ENCODE measurements at places on chromosomes 6 and 20. TPM values are rescaled to one million over a fixed set of nuclear protein-coding genes. Genes with fewer than 3 reads are reported as not detected.

- no peak overlapping the region for H3K27ac ChIP-seq
- H3K27me3 ChIP-seq = no peaks in the 10 kb centered on the region
- no peak overlapping the region for H3K4me3 ChIP-seq
- H3K4me1 ChIP-seq = no peaks in the 10 kb centered on the region
- H3K36me3 ChIP-seq = no peaks in the 10 kb centered on the region
- DNase-seq = no peak
Measured at GRCh38 chr6:81894306-81894705, 141.8 kb upstream of the TENT5A start.

GRCh38 chr6:15994814-15995459, 133.9 kb upstream of the MYLIP start:
- H3K4me3 ChIP-seq = no peak overlapping the region
- H3K36me3 ChIP-seq = no peaks in the 10 kb centered on the region
- H3K27me3 ChIP-seq = no peaks in the 10 kb centered on the region
- DNase-seq = no peak

Gene SAMD5
- not detected for total RNA-seq

Gene SPINT4
- not detected for total RNA-seq

DNA sequence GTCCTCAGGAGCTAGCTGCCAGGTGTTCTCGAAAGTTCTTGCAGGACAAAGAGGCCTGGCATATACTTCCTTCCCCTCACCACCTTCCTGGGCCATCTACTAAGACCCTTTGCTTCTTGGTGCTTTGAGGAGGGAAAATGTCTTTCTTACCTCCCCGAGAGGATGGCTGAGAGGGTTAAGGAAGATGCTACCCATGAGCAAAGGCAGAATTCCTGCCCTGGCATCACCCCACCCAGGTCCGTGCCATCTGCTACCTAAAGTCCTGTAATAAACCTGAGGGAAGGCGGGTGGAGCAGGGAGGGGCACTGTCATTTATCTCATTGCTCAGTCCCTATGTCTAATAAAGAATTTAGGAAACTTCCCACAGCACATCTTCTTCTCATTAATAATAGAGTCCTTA, 16.2 kb downstream of the GFOD1 start:
- no peak for DNase-seq
- peaks cover 41% of the 10 kb centered on the region for H3K4me1 ChIP-seq
- no peaks in the 10 kb centered on the region for H3K36me3 ChIP-seq

Gene OXT
- 1.4 TPM for total RNA-seq

GRCh38 chr20:4568361-4568959, 153.2 kb upstream of the PRND start:
- no peak overlapping the region for H3K4me3 ChIP-seq
- H3K36me3 ChIP-seq = no peaks in the 10 kb centered on the region
- H3K27ac ChIP-seq = no peak overlapping the region
- DNase-seq = no peak
- no peaks in the 10 kb centered on the region for H3K27me3 ChIP-seq

Gene CDH26
- total RNA-seq = 2.3 TPM

GRCh38 chr6:168683621-168684020, 242.6 kb downstream of the SMOC2 start:
- no peak overlapping the region for H3K27ac ChIP-seq
- H3K36me3 ChIP-seq = no peaks in the 10 kb centered on the region
- no peaks in the 10 kb centered on the region for H3K4me1 ChIP-seq
- no peaks in the 10 kb centered on the region for H3K27me3 ChIP-seq

DNA sequence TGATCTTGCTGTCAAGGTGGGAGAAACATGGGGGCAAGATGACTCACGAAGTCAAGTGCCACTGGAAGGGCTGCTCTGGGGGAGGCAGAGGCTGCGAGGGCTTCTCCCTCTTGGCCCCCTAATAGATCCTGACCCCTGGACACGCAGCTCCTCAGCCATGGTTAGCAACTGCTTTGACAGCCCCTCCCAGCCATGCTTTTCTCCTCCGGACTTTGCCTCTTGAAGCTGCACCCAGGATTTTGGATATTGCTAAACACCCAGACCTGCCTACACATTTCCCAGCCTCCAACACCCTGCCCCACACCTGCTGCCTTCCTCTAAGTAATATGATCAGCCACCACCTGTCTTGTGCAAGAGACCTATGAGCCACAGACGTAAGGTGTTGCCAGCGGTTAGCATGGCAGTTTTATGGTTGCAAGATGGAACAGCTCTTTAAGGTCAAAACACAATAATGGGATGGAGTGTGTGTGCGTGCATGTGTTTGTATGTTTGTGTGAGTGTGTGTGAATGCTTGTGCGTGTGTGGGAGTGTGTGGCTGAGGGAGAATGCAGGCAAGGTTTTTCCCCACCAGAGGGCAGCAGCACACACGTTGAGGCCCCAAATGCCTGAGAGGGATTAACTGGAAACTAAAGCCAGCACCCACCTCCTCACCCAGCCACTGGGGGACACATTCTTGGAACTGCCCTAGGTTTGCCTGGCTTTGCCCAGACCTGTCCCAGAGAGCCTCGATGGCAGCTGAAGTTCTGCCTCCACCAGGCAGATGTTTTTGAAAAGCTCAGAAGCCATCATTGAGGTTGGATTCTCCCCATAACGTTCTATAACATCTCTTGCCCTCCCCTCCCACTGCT, 2.5 kb downstream of the IP6K3 start:
- no peaks in the 10 kb centered on the region for H3K36me3 ChIP-seq
- no peak overlapping the region for H3K27ac ChIP-seq
- H3K27me3 ChIP-seq = no peaks in the 10 kb centered on the region
- no peak overlapping the region for H3K4me3 ChIP-seq
- DNase-seq = peak; percentile 81

GRCh38 chr20:57708694-57709673, 831 bp downstream of the PMEPA1 start:
- no peaks in the 10 kb centered on the region for H3K27me3 ChIP-seq
- peaks cover 61% of the 10 kb centered on the region for H3K4me1 ChIP-seq
- H3K36me3 ChIP-seq = peaks cover 6% of the 10 kb centered on the region
- H3K27ac ChIP-seq = peak overlapping the region; percentile 86

DNA sequence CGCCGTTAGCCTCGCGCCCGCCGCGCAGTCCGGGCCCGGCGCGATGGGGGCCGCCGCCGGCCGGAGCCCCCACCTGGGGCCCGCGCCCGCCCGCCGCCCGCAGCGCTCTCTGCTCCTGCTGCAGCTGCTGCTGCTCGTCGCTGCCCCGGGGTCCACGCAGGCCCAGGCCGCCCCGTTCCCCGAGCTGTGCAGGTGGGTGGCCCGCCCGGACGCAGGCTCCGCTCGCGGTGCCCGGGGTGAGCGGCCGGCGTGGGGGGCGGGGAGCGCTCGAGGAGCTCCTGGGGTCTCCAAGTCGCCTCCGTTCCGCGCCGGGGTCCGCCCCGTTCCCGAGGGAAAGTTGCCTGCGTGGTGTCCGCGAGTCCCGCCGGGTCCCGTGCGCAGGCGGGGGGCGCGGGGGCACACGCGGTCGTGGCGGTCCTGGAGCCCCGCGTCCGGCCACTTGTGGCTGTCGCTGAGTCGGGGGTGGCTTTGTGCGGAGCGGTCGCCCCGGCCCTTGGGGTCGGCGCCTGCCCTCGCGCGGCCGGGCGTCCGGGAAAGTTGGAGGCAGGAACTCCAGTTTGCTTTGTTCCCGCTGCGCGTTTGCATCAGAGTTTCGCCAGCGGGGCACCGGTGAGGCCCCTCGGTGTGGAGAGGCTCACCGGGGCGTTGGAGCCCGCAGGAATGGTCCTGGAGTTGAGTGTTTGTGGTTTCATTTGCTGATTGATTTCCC, 476 bp downstream of the IGF2R start:
- peak overlapping the region; percentile 58 for H3K27ac ChIP-seq
- DNase-seq = no peak
- peaks cover 12% of the 10 kb centered on the region for H3K4me1 ChIP-seq
- no peaks in the 10 kb centered on the region for H3K36me3 ChIP-seq

GRCh38 chr20:62684981-62685380, 23.7 kb upstream of the NTSR1 start:
- H3K27ac ChIP-seq = no peak overlapping the region
- no peaks in the 10 kb centered on the region for H3K27me3 ChIP-seq
- no peaks in the 10 kb centered on the region for H3K36me3 ChIP-seq
- peaks cover 6% of the 10 kb centered on the region for H3K4me1 ChIP-seq

DNA sequence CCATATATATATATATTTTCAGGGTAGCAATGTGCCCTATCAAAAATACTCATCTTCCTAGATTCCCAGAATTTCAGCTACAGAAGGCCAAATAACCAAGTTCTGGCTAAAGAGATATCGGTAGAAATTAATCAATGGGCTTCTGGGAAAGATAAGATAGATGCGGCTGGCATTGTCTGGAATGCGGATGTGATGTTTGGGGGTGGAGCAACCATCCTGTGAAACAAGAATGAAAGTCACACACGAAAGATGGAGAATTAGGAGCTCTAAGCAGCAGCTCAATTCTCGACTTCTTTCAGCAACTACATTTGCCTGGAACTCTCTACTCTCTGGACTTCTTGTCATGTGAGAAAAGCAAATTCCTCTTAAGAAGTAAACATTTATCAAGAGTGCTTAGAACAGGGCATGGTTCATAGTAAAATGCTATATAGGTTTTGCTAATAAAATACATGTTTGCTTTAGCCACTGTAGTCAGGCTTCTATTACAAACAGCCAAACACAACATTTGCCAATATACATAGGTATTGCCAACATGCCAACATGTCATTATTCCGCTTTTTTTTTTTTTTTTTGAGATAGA, 90.8 kb downstream of the CLIC5 start:
- H3K36me3 ChIP-seq = no peaks in the 10 kb centered on the region
- no peak for DNase-seq
- no peaks in the 10 kb centered on the region for H3K4me1 ChIP-seq
- H3K27ac ChIP-seq = no peak overlapping the region
- H3K27me3 ChIP-seq = no peaks in the 10 kb centered on the region

- peaks cover 11% of the 10 kb centered on the region for H3K27me3 ChIP-seq
- no peak overlapping the region for H3K27ac ChIP-seq
- H3K4me1 ChIP-seq = no peaks in the 10 kb centered on the region
- no peaks in the 10 kb centered on the region for H3K36me3 ChIP-seq
- DNase-seq = no peak
Measured at GRCh38 chr6:28757429-28758045, 166.2 kb downstream of the TRIM27 start.

Gene FAM217A
- total RNA-seq = not detected

Gene SLC32A1
- not detected for total RNA-seq

DNA sequence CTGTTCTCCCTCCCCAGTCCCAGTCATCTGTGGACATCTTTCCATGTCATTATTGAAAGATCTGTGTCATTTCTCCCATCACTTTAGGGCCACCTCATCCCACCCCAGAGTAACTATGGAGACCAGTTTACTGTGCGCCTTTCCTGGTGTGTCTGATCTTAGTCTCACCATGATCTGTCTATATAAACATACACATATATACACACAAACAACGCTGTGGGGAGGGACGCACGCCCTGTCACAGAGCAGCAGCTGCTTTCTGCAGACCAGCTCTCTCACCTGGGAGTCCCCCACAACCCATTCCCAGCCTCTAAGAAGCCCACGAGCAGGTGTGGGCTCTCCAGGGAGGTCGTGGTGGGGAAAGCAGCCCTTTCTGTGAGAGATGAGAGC, 68.1 kb upstream of the TOX2 start:
- H3K27me3 ChIP-seq = no peaks in the 10 kb centered on the region
- no peak for DNase-seq
- H3K4me1 ChIP-seq = no peaks in the 10 kb centered on the region
- H3K4me3 ChIP-seq = no peak overlapping the region
- no peak overlapping the region for H3K27ac ChIP-seq

DNA sequence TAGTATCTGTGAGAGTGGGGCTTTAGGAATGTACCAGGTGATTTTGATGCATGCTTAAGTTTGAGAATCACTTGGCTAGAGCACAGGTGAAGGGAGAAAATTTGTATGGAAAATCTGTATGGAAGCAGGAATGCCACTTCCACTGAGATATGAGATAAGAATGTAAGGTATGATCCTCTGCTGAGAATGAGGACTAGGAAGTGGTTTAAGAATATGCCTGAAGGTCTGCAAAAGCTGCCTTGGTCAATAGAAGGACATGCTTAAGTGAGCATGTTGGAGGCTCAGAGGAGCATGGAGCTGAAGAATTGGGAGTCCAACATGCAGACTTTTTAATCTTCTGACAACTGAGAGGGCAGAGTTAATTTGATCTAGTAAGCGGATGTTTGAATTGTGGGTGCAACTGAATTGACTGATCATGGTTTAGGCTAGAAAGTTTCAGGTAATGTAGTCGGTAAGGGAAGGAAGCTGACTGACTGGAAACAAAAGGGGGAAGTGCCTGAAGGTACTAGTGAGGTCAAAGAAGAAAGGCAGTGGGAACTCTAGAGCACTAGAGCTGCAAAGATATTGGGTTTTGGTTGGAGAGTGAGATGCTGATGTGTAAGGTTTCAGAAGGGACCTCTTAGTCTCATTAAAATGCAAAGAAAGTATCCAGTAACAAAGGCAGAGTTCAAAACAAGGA, 28.6 kb upstream of the NOTCH4 start:
- H3K27ac ChIP-seq = no peak overlapping the region
- peaks cover 29% of the 10 kb centered on the region for H3K4me1 ChIP-seq
- H3K27me3 ChIP-seq = no peaks in the 10 kb centered on the region
- no peaks in the 10 kb centered on the region for H3K36me3 ChIP-seq

- H3K27ac ChIP-seq = peak overlapping the region; percentile 28
- peaks cover 36% of the 10 kb centered on the region for H3K4me1 ChIP-seq
- H3K36me3 ChIP-seq = no peaks in the 10 kb centered on the region
- H3K4me3 ChIP-seq = no peak overlapping the region
- DNase-seq = peak; percentile 31
Measured at GRCh38 chr6:47247227-47247797, 62.4 kb downstream of the TNFRSF21 start.

GRCh38 chr20:47493963-47494293, 7.8 kb upstream of the NCOA3 start:
- peak overlapping the region; percentile 53 for H3K27ac ChIP-seq
- no peaks in the 10 kb centered on the region for H3K36me3 ChIP-seq
- no peaks in the 10 kb centered on the region for H3K27me3 ChIP-seq
- DNase-seq = no peak

- peaks cover 41% of the 10 kb centered on the region for H3K4me1 ChIP-seq
- H3K27me3 ChIP-seq = no peaks in the 10 kb centered on the region
Measured at GRCh38 chr6:13299403-13299821, 28.9 kb downstream of the TBC1D7 start.

DNA sequence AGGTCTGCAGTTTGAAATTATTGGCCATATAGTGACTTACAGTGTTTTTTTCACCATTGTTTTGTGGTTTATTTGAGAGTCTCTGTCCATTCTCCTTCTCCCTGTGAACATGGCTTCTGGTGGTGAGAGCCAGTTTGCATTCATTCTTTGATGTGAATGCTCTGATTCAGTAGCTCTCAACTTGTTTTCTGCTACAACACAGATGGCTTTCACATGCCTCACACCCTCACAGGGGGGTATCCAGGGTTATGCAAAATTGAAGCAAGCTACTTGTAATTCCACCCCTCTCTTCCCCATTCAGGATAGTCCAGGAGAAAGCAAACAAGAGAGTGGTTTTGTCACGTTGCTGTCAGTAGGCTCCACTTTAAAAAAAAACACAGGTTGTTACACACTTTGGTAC, 55.6 kb downstream of the SLX4IP start:
- H3K27ac ChIP-seq = no peak overlapping the region
- no peaks in the 10 kb centered on the region for H3K36me3 ChIP-seq
- H3K27me3 ChIP-seq = no peaks in the 10 kb centered on the region
- H3K4me1 ChIP-seq = no peaks in the 10 kb centered on the region
- no peak overlapping the region for H3K4me3 ChIP-seq

Gene PTCHD4
- not detected for total RNA-seq

Measured in B cell (primary cell).